ENCODE measurements at places on chromosomes 2 and 18.
A peak's percentile ranks its signal among the peaks of the same experiment; 100 is the strongest.

- no peak for DNase-seq
Observed at GRCh38 chr2:239307921-239308613, 92.8 kb downstream of the HDAC4 start.

- no peak for DNase-seq
Observed at GRCh38 chr18:49548229-49548636, 13.6 kb upstream of the LIPG start.

GRCh38 chr2:57908736-57909161 lies 137.9 kb upstream of the VRK2 start:
- DNase-seq, result no peak

DNA sequence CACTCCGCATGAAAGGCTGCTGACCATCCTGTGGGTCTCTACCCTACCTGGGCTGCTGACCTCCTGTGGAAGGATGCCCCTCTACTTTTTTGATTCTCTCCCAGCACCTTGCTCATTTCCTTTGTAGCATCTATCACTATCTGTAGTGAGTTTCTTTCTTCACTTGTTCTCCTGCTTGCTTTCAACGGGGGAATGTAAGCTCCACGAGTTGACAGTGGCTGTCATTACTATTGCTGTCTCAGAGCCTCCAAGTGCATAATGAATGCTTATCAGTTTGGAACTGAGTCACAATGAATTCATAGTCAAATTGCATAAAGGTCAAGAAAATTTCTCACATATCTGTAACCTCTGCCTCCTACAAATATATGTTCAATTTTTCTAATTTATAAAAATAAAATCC lies 477.7 kb downstream of the PLCL1 start:
- no peak for DNase-seq

DNA sequence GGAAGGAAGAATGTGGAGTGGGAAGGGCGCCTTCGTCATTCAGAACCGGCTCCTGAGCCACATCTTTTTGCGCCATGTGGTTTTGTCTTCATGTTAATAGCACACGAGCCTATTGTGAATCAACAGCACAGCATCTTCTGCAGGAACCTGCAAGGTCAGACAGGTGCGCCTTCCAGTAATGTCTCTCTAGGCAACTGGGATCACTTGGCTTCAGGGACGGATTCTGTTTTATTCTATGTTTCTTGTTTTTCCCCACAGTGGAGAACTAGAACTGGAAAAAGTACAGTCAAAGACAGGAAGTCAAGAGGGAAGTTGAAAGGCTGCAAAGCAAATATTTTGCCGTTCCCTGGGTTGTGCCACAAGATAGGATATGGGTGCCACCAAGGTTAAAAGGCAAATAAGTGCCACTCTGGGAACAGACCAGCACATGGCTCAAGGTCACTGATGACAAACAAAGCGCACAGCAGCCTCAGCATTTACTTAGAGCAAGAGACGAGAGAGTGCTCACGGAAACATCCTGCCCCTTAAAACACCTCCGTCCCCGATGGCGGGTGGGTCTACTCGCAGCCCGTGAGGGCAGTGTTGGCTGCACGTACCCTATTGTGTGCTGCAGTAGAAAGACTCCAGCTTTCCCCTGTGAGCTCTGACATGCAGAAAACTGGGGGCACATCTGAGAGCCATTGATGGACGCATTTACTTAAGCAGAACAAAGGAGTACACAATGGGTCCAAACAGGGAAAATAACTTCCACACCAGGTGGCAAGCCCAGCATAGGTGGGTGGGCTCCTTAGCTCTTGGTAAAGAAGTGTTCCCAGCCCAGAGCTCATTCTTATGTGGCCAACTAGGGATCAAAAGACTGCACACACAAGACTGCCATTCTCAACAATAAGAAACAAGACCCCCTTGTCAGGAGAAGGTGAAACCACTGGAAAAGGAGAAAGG lies 107.2 kb upstream of the PARD3B start:
- no peak for DNase-seq

DNA sequence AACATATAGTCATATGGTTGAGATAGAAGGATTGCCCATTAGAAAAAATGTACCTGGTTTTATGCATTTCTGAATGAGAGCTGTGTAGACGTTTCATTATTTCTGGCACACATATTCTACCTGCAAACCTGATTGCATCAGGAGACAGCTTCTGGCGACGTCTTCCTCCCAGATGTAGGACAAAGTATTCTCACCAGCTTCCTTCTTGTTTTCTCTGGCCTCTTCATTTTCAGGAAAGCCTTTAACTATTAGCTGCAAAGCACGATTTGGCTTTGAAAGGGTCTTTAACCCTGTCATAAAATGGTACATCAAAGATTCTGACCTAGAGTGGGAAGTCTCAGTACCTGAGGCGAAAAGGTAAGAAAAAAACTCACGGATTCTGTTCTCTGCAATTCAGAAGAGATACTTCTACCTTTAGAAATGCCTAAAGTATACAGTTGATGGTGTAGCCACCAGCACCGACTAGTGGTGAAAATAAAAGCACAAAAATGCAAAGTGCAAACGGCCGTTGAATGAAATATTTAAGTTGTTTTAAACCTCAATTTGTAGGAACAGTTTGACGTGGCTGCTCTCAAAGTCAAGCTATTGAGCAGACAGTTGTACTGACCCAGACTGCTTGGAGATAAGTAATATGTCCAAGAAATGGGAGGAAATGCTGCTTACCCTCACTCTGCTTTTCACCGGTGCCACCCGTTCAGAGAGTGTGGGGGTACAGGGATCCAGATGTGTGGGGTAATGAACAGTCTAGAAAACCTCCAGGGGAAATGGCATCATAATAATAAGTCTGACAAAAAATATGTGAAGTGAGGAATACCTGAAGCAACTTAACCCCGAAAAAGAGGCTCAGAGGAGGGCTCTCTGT lies 20.2 kb downstream of the IL18RAP start:
- peak; percentile 49 for DNase-seq

DNA sequence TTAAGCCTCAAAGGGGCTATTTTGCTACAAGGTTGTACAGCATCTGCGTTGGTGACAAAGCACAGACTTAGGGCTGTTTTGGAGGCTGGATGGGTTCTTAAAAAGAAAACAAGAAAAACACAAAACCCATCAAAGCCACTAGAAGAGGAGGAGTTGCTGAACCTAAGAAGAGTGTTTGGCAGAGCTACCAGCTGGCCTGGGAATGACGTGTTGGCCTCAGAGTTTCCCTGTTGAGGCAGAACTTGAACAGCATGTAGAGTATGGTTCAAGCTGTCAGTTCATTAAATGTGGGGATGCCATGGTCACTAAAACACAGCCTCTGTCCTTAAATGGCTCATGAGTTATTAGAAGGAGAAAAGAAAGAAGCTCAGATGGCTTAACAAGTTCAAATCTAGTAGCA lies 162.5 kb downstream of the TTC32 start:
- no peak for DNase-seq

- no peak for DNase-seq
Observed at GRCh38 chr2:121197369-121198091, 87.5 kb downstream of the TFCP2L1 start.

DNA sequence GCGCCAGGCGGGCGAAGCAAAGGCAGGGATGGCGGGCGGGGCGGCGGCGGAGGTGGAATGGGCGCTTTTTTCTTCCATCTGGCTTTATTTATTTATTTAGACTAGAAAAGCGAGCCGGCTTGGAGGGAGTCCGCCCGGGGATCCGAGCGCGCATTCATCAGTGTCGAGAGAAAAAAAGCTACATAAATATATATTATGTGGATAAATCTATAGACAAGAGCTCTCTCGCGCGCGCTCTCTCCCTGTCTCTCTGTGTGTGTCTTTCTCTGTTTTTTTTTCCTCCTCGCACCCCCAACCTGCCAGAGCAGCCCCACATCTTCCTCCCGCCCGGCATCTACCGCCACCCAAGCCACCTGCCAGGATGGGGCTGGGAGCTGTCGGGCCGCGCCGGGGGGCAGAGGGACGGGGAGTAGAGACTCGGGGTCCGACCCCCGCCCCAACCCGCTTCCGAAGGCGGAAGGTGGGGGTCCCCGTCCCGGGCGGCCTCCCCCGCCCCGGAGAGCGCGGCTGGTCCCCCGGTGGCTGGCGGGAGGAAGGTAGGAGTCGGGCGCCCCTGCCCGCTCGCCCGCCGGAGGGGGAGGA lies 972 bp upstream of the CELF4 start:
- DNase-seq, result no peak

GRCh38 chr2:212640428-212640827 lies 101.8 kb upstream of the ERBB4 start:
- no peak for DNase-seq

GRCh38 chr2:195313962-195314361 lies 343.1 kb upstream of the SLC39A10 start:
- DNase-seq, result no peak

GRCh38 chr2:231617059-231617926 lies 24.6 kb downstream of the TEX44 start:
- no peak for DNase-seq

GRCh38 chr2:163655667-163656066 lies 80.1 kb downstream of the FIGN start:
- no peak for DNase-seq

- DNase-seq, result no peak
Observed at GRCh38 chr2:42977270-42978174, 185.1 kb upstream of the HAAO start.

GRCh38 chr18:2468051-2468450 lies 103.3 kb downstream of the METTL4 start:
- no peak for DNase-seq

DNA sequence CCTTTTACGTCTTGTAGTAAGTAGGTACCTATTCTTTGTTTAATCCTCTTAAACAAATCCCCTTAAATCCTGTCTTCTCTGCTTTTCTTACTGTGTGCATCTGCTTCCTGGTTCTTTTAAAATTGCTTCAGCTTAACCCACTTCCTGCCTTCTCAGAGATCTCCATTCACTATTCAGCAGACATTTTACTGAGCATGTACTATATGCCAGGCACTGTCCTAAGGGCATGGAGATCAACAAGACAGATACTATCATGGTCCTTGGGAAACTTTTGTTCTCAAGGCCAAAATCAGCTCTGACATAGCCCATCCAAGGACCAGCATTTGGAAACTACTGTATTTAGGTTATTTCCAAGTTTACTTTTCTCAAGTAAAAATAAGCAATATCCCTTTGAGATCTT lies 227.5 kb downstream of the TPGS2 start:
- no peak for DNase-seq

DNA sequence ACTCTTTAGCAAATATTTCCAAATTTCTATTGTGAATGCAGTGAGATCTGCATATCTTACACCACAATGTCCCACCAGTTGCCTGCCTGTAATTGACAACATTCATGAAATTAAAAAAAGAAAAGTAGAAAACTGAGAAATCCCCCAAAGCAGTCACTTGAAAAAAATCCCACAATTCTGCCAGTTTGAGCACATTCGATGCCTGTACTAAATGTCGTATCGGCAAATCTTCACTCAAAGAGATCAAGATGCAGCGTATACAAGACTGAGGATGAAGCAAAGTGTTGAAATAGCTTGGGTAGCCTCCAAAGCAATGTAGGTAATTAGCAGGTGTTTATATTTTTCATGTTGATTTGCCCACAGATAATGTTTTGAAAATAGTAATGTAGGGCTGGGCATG lies 186.7 kb upstream of the ZEB2 start:
- DNase-seq, result no peak

DNA sequence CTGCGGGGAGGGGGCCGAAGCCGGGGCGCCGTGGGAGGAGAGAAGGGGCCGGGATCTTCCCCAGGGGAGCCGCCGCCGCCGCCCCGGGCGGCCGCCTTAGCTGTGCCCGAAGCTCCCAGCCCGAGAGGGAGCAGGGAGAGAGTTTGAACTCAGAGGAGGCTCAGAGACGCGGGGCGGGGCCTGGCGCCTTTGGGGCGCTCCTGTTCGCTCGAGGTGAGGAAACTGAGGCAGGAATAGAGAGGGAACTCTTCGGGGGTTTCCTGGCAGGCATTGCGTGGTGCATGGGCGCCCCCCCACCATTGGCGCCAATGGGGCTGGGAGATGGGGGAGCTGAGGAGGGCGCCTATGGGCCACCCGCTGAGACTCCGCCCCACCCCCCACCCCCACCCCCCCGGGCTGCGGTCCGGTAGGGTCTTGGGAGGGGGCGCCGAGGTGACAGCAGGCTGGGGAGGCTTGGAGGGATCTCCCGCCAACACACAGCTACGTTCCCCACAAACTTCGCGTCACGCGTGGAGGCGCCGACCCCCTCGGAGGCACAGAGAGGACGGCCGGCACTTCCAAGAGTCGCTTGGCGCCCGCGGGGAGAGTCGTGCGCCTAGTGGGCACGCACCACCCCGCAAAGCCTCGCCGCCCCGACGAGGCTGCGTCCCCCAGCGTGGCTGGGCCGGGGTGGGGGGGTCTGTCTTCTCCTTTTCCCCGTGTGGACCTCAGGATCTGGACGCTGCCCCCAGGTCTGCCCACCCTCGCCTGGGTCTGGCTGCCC lies 680 bp downstream of the CTDSP1 start:
- DNase-seq, result no peak

GRCh38 chr2:7430869-7431641 lies 513.8 kb downstream of the RNF144A start:
- DNase-seq, result peak; percentile 52

GRCh38 chr2:229869226-229869625 lies 52.6 kb downstream of the TRIP12 start:
- no peak for DNase-seq

Measured in activated gamma-delta T cell treated with Interleukin-2 at 50 U/mL for 16 hours (primary cell).